ENCODE measurements at places on chromosomes 2 and 18. TPM values are rescaled to one million over a fixed set of nuclear protein-coding genes. Genes with fewer than 3 reads are reported as not detected.

DNA sequence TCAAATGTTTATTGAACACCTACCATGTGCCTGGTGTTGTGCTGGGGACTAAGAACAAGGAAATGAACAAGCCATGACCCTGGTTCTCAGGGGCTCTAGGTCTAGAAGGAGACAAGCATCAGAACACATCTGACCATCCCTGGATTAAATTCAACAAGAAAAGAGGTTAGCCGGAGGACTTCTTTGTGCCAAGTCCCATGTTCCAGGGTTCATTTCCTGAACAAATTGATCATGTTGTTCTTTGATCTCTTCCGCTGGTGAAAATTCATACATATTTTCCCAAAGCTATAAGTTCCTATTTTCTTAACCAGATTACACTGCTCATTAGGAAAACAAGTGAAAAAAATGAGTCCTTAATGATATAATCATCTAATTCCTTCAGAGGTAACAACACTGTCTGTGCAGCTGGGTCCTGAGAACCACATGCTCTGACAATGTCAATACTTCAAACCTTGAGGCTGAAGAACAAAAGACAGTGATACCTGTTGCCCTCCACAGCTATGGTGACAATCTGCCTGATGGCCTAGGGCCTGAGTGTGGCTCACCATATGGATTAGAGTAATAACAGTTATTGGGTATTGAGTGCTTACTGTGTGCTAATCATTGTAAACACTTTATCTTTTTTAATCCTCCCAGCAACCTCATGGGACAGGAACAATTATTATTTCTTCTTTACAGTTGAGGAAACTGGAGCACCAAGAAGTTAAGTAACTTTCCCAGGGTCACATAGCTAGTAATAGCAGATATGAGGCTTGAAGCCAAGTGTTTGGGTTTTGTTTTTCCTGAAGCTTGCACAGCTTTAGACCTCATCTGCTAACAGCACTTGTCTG lies 24.6 kb upstream of the INO80C start:
- no peak for DNase-seq

DNA sequence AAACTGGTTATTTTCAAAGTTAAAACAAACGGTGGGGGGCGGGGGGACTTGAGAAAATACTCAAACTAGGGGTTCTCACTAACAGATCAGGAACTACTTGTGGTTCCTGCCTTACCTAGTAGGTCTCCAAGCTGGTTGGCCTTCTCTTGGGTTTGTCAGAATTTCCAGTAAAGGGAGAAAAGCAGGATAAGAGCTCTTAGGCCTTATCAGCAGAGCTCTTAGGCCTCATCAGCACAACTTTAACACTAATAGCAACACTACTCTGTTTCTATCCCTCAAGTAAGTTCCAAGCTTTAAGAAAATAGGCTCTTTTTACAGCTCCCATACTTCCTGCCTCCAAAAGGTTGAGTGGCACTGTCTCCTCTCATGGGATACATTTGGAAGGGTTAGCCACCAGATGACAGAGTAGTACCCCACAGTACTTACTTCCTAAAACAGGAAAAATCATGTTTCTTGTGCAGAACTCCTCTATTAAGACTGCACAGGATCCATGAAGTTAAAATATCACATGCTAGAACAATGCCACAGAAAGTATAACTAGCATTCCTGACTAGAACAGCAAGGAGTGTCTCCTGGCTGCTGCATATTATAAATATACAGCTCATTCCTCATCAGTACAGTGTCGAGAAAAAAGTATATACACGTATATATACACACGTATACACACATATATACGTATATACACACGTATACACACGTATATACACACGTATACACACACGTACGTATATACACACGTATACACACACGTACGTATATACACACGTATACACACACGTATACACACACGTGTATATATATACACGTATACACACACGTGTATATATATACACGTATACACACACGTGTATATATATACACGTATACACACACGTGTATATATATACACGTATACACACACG lies 6.1 kb downstream of the FBXO11 start:
- DNase-seq = no peak

GRCh38 chr2:28469947-28470535 lies 25.8 kb upstream of the PLB1 start:
- DNase-seq = no peak

- DNase-seq = no peak
Observed at GRCh38 chr18:41767960-41768359, 187.1 kb upstream of the PIK3C3 start.

CRIM1 gene
- total RNA-seq = 35.7 TPM

AKAIN1 gene
- 14.1 TPM for total RNA-seq

- DNase-seq = no peak
Observed at GRCh38 chr18:32420084-32420750, 50.5 kb downstream of the GAREM1 start.

DNA sequence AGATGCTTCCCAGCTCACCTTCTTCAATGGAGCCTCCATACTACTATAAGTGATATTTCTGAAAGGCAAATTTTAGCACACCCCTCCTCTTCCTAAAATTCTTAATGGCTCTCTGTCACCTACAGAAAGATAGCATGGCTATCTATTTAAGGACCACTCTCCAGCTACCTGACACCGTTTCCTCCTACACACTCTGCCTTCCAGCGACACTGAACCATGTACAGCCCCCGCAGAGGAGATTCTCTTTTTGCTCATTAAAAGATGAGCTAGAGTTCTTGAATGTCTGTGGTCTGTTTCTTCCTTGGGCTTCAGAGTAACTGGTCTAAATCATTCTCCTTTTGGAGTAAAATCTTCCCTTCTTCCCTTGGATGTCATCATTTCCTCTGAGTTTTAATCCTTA lies 38.4 kb upstream of the GAREM1 start:
- DNase-seq = no peak

- peak; percentile 86 for DNase-seq
Observed at GRCh38 chr2:160493227-160494028, at the start of gene RBMS1. Gene RBMS1, minus strand, starts transcription at chr2:160493807. Its CDS starts 444 bp downstream, at chr2:160493363.

TLX2 gene
- total RNA-seq = 21.2 TPM

DNA sequence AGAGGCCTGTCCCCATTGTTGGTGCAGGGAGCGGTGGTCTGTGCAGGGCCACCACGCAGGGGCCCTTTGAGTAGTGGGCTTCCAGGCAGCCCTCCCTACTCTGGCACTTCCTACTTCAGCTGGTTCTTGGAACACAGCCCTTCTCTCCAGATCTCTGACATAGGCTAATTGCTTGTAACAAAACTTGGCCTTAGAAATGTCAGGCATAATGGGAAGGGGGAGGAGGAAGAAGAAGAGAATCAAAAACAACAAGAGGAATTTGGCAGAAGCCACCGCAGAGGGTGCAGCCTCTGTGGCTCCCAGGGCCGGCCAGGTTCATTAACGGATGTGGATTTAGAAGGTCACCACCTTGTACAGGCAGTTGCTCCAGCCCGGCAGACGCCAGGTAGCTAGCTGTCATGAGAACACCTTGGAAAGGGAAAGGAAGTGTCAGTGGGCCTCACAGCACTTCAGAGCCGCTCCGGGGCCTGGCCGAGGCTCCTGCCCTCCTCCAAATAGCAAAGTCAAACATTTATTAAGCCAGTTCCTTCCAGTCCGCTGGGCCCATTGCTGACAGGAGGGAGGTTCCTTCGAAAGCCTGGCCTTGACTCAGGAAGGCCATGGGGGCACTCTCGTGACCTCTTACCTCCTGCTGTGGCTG lies 7.4 kb downstream of the BOD1L2 start:
- DNase-seq = no peak

- no peak for DNase-seq
Observed at GRCh38 chr18:74331404-74331803, 15.8 kb downstream of the C18orf63 start.

GRCh38 chr2:227724394-227725039 lies at the start of gene SCYGR6:
Gene SCYGR6, minus strand, starts transcription at chr2:227724757. Its CDS starts 0 bp downstream, at chr2:227724757.
- DNase-seq = peak; percentile 44

LPIN1 gene
- 142 TPM for total RNA-seq

AOX1 gene
- total RNA-seq = 0.32 TPM

DNA sequence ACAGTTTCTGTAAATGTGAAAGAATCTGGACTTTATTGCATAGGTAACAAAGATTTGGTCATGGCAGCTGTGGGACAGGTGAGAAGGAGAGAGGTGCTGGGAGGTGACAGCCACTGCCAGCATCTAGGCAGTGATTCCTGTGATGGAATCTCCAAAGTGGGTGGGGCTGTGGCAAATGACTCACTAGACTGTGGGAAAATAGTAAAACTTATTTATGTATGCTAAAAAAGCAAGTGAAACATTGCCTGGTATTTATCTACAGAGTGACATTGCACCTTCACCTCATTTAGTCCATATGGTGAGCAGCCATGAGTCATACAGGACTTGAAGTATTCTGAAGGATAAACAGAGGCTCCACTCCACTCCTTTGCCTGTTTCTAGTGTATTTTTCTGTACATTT lies 145.3 kb upstream of the MEX3C start:
- no peak for DNase-seq

- no peak for DNase-seq
Observed at GRCh38 chr2:24106786-24107185, 16.3 kb downstream of the PFN4 start.

DNA sequence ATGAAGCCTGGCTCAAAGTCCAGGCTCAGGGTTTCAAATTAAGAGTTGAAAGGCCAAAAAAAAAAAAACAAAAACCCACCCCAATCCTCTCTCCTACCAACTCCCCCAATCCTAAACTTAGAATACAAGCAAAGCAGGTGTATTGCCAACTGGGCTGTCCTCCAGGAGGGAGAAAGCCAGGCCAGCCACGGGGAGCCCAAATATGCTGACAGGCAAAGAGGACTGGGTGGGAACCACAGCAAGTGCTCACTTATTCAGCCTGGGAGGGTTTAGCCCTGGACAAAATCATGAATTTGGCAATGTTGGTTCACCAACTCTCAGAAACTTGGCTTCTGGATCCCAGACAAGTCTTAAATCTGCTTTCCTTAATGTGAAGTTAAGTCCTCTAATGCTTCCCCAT lies 36.5 kb downstream of the GKN2 start:
- no peak for DNase-seq

- no peak for DNase-seq
Observed at GRCh38 chr18:79133724-79134123, 64.5 kb downstream of the ATP9B start.

- peak; percentile 89 for DNase-seq
Observed at GRCh38 chr2:240452462-240453256, 17.2 kb downstream of the GPC1 start.

GRCh38 chr2:241559323-241560161 lies 997 bp downstream of the BOK start:
- DNase-seq = peak; percentile 14

DNA sequence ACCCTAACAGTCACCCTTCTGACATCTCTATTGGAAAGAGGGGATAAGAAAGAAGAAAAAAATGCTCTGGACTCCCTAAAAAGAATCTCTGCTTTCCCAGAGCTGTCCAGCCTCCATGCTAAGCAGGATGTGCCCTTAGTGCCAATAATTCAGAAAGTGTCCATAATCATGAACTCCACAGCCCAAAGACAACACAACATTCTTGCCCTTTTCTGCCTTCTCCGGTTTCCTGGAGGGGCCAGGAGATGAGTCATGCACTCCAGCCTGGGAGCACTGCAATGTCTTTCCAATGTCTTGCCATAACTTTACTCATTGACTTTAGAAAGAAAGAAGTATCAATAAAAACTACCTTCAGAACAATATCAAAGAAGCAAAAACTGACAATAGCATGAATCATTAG lies 44.0 kb downstream of the KLF7 start:
- no peak for DNase-seq

- no peak for DNase-seq
Observed at GRCh38 chr2:8893978-8894820, 56.8 kb upstream of the KIDINS220 start.

DNA sequence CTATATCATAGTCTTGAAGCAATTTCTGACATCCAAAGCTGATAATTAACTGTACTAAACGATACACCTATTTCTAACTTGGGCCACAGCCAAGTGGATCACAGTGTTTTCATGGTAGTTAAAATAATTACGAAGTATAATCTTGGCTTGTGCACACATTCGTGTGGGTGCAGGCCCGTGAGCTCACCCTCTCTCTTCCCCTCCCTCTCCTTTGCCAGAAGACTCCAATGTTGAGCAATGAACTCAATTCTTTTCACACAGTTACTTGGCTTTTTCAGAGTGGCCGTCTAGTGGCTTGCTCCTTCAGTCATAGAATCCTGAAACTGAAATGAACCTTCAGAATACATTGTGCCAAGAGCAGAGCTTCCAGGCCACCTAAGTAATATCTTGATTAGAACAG lies 178.7 kb downstream of the NCKAP5 start:
- no peak for DNase-seq

GRCh38 chr2:8251291-8251690 lies 430.6 kb upstream of the ID2 start:
- DNase-seq = no peak

- no peak for DNase-seq
Observed at GRCh38 chr2:197245829-197246804, 64.5 kb downstream of the ANKRD44 start.
